ENCODE measurements at places on chromosomes 7 and 10.

DNA sequence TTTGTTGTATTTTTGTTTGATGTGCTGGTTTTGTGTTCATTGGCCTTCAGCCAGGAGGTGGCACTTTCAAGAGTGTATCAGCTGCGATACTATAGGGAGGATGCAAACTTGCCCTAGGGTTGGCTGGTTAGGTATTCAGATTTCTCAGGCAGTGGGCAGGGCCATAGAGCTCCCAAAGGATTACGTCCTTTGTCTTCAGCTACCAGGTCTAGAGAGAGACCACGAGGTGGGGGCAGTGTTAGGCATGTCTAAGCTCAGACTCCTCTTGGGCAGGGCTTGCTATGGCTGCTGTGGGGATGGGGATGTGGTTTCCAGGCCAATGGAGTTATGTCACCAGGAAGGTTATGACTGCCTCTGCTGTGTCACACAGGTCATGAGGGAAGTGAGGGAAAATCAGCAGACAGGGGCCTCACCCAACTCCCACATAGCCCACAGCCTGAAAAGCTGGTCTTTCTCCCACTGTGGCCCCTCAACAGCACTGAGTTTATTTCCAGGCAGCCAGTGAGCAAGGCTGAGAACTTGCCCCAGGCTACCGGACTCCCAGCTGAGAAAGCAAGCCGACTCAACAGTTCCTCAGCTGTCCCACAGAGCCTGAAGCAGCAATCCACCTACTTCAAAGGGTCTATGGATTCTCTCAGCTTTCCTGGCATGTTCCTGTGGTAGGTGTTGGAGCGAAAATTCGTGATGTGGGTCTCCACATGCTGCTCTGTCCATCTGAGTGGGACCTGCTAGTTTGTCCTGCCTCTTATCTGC, 227.4 kb upstream of the COBL start:
- DNase-seq = no peak

DNA sequence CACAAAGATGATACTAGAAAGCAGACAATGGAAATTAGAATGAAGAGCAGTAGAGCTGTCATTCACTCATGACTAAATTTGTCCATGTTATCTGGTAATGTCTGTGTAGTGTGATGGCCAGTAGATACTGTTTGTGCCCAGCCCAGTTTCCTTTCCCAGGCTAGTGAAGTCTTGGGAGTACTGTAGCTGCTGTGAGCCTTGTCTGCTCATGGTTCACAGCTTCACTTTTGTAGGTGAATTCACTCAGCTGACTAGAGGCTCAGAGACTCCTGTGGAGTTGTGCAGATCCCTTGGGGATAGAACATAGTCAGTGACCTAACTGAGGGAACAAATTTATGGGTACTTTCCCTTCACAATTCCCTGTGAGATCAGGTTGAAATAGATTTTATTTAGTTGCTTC, 572.5 kb downstream of the ARL4A start:
- no peak for DNase-seq

DNA sequence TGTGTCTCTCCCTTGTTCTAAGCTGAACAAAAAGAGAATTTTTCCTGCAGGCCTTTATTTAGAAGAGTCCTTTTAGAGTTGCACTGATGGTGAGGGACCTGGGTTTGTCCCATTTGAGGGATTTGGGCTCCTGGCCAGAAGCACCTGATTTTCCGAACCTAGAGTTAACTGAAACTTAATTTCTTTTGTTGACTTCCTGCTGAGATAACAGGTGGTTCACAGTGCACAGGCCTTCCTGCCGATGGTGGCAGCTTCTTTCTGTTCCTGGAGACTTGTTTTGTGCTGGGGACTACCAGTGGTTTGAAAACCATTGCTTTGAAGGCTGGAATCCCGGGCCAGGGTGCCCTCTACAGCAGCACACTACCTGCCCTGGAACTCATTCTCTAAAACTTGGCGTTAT, 99.2 kb downstream of the SUGCT start:
- no peak for DNase-seq

DNA sequence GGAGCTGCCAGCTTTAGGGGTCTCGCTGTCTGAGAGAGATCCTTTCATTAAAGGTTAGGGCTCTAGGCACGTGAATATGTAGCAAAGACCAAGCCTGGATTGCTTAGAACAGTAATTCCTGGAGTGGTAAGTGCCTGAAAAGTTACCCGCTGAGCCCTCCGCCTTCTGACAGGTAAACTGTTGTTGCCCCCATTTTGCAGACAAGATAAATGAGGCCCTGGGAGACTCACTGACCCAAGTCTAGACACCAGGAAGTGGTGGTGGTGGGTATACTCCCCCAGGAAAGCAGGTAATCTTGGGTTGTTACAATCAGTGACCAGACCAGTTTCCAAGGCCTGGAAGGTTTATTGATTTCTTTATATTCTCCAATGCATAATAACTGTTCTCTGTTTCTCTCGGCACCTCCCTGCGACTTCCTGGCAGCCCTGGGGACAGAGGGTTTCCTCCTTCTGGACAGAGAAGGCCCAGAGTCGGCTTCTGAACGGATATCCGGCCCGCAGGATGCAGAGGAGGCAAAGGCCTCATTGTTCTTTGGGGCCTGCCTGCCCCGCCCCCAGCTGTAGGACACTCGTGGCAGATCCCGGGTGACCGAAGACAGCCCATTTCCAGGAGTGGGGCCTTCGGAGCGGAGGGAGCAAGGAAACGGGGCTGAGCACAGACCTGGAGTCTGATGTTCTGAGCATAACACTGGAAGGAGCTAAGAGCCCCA, 1.3 kb upstream of the GRK5 start:
- no peak for DNase-seq

All from IMR-90 (cell line).